ENCODE measurements at places on chromosomes 16 and 17.

GRCh38 chr16:3129137-3130131, 5.4 kb upstream of the ZNF213 start:
- peak; percentile 59 for DNase-seq

GRCh38 chr16:65658787-65659220, 536.9 kb upstream of the CDH11 start:
- no peak for DNase-seq

GRCh38 chr16:17403859-17404545, 66.8 kb downstream of the XYLT1 start:
- DNase-seq, result no peak

GRCh38 chr17:10309003-10309974, 63.5 kb downstream of the MYH13 start:
- DNase-seq, result no peak

GRCh38 chr16:81873843-81874752, 95.0 kb downstream of the PLCG2 start:
- peak; percentile 24 for DNase-seq

GRCh38 chr17:40705584-40705983, 2.0 kb upstream of the KRT24 start:
- no peak for DNase-seq

DNA sequence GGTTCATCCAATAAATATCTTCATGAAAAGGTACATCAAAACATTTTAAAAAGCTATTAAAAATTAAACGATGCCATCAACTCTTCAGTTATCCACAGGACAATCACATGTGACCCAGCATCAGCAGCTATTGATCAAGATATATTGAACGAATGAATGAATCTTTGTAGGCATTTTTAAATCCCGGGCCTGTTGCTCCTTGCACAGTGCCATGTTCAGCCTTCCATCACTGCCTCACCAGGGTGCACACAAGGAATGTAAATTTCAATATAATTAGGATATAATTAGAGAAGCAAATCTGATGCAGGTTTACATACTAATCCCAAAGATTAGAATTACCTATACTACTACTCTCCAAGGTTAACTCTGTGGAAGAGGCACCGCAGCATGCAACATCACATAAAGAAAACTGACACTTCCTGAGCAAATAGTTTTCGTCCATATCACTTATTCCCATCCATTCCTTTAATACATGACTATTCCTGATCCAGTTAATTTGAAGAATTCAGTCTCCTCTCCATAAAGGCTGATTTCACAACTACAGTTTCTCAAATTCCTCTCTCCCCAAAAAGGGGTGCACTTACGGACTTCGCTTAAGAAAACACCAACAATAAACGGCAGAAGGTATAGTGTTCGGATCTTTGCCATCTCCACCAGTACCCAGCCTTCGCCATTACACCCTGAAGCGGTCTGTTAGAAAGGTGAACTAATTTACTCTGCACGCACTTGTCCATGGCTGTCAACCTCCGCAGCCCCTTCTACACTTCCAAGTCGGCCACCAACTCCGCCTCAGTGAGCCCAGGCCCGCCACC, 938 bp downstream of the NCOR1 start:
- no peak for DNase-seq

- DNase-seq, result no peak
These were observed 121.7 kb upstream of the CCL2 start for GRCh38 chr17:34133350-34133749.

GRCh38 chr16:31471875-31472708, at the start of gene TGFB1I1:
Gene TGFB1I1, plus strand, starts transcription at chr16:31472152. Its CDS starts 37 bp downstream, at chr16:31472189.
- no peak for DNase-seq

DNA sequence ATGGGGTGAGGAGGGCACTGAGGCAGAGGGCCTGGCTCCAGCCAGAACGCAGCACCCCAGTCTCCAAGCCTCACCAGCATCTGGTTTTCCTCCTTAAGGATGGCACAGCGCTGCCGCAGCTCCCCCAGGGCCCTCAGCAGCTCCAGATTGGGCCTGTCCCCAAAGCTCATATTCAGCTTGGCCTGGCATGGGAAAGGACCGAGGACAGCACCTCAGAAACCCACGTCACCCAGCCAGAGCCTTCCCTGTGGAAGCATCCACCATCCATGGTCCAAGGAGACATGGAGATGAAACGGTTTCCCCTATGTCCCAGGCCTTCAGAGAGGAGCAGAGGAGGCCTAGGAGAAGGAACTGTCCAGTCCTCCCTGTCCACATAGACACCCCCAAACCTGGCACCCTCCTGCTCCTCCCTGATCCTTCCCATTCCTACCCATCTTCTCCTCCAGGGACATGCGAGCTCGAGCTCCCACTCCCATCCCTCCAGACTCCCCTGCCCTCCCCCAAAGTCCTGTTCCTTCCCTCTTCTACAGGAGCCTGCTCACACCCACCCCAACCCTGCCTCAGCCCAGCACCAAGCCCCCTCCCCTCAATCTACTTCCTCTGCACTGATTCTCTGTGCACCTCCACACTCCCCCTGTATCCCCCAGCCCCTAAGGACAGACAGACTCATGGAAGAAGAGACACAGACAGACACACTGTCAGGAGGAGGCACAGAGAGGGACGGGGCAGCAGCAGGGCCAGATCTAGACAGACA, 1.8 kb downstream of the TSPOAP1 start:
- DNase-seq, result no peak

DNA sequence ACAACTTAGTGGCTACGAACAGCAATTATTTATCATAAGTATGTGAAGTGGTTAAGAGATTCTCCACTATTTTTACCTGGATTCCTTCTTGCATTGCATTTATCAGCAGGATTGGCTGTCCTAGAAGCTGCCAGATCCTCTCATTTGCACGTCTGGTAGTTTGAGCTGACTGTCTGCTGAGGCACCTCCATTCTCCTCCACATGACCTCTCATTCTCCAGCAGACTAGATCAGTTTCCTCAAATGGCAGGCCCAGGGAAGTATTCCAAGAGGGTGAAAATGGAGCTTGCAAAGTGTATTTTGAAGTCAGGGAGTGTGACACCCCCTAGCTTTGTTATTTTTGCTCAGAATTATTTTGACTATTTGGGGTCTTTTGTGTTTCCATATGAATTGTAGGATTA, 870.1 kb downstream of the CDH11 start:
- no peak for DNase-seq

GRCh38 chr17:16294560-16294959, 58.7 kb downstream of the CENPV start:
- no peak for DNase-seq

GRCh38 chr17:27529230-27529796, 73.1 kb downstream of the KSR1 start:
- no peak for DNase-seq

GRCh38 chr16:53357208-53357586, 77.1 kb upstream of the RBL2 start:
- DNase-seq, result no peak

GRCh38 chr16:73054813-73055482, 7.0 kb upstream of the ZFHX3 start:
- DNase-seq, result no peak

GRCh38 chr17:3834811-3835210, 11.2 kb downstream of the NCBP3 start:
- no peak for DNase-seq

DNA sequence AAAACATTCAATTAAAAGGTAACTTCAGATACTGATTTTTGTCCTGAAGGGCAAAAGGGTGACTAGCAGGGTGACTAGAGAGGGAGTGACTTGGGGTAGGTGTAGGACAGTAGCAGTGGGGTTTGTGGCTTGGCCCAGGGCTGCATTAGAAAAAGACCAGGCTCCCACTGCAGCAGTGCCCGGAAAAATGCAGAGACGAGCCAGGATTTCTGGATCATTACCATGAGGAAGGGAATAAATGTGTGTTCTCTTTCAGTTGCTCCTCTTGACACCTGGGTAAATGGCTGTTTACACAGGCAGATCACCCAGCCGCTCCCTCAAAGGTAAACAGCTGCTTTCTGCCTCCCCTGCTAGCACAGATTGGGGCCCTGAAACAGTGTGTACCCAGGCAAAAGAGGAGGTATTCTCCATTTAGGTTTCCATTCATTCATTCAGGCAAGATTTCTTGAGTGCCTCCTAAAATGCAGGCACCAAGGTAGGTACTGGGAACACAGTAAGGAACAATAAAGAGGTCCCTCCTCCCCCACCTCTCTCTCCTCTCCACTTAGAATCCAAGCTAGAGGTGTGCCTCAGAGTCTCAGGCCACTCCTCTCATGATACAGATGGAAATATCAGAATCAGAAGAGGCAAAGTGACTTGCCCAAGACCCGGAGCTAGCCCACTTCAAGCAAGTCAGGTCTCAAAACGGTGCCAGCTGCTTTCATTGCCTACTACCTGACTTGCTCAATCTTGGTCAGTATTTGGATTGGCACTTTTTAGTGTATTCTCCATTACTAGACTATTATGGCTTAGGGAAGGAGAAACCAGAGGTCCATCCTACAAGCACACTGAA, 15.2 kb upstream of the TOX3 start:
- no peak for DNase-seq

GRCh38 chr17:958712-959451, 20.7 kb downstream of the NXN start:
- DNase-seq, result no peak

- no peak for DNase-seq
These were observed 13.3 kb downstream of the CDR2 start for GRCh38 chr16:22360963-22361659.

- no peak for DNase-seq
These were observed 24.1 kb downstream of the CLEC16A start for GRCh38 chr16:10968498-10968897.

GRCh38 chr16:31002250-31002700, 8.2 kb downstream of the STX1B start:
- DNase-seq, result no peak

GRCh38 chr17:4958102-4958501, 7.2 kb downstream of the ENO3 start:
- DNase-seq, result no peak

- DNase-seq, result no peak
These were observed 27.6 kb upstream of the ST6GALNAC2 start for GRCh38 chr17:76612977-76613851.

- DNase-seq, result no peak
These were observed 15.4 kb upstream of the ST6GALNAC2 start for GRCh38 chr17:76601065-76601464.

DNA sequence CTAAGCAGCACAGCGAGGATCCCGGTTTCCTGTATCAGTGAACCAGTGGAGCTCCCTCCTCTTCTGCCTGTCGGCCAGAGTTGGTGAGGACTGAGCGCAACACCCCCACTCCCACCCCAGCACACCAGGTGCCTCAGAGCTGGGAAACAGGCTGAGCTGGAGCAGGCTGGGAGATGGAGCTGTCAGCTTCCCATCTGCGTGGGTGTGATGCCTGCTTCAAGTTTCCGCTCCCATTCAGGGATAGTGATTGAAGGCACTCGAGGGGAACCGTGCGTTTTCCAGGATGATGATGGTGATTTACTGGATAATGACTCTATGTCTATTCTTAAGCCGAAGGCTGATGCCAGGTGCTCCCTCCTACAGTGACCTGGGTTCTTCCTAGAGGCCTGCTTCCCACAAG, 144.5 kb downstream of the TMEM132E start:
- no peak for DNase-seq

- DNase-seq, result no peak
These were observed 205.9 kb downstream of the HS3ST3A1 start for GRCh38 chr17:13395862-13396261.

GRCh38 chr17:64785011-64785421, 122.9 kb upstream of the SMURF2 start:
- no peak for DNase-seq

- no peak for DNase-seq
These were observed 201.9 kb upstream of the CDH11 start for GRCh38 chr16:65323655-65324237.

- DNase-seq, result no peak
These were observed 337.7 kb downstream of the CA10 start for GRCh38 chr17:51820766-51821165.

All from stimulated activated CD8-positive, alpha-beta memory T cell treated with anti-CD3 and anti-CD28 coated beads, Interleukin-7, amount 100 ng/mL, for 4 hours (primary cell).